Suppressor macrophage (primary cell): ENCODE measurements at places on chromosomes 3 and 15.

- no peak for DNase-seq
Observed at GRCh38 chr15:22981051-22981840, 1.1 kb upstream of the CYFIP1 start.

- DNase-seq = no peak
Observed at GRCh38 chr3:127196466-127197299, 3.8 kb downstream of the PRR23E start.

GRCh38 chr3:154120961-154121700 lies at the start of gene ARHGEF26:
TSS of gene ARHGEF26 (plus strand) at chr3:154121390. CDS start at chr3:154121993, 603 bp downstream.
- peak; percentile 43 for DNase-seq

- DNase-seq = peak; percentile 51
Observed at GRCh38 chr3:72437661-72438406, 410.4 kb downstream of the SHQ1 start.

DNA sequence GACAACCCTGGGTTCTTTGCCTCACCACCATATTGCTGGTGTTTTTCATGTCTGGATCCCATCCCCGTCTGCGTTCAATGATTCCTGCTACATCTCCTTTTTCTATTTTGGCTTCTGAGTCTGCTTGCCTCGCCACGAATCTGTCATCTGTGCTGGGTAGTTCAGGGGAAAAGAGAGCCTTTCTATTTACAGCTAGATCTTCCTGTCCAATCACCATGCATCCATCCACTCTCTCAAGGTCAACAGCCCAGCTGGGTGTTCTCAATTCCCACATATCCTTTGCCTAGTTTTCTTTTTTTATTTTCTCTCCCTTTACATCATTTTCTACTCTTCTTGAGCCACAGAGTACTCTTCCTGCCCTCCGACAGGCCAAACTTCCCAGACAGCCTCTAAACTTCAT lies 104.8 kb upstream of the RAD18 start:
- DNase-seq = no peak

- no peak for DNase-seq
Observed at GRCh38 chr3:111197485-111197884, 125.9 kb downstream of the NECTIN3 start.

- no peak for DNase-seq
Observed at GRCh38 chr3:71047616-71048531, 535.7 kb downstream of the FOXP1 start.

DNA sequence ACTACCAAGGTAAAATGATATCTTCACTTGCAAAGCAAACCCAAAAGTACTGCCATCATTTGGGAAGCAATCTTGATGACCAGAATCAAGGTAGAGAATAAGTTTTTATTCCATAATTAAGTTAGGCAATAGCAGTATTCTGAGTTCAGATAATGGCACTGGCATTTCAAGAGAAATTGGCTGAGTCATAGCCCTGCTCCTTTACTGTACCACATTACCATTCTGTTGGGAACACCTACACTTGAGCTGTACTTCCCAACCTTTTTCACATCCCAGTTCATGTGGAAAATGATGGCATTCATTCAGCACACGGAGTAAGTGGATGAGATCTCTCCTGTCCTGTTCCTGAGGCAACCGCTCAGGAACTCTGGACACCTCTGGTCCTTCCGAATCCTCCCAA lies 311.6 kb upstream of the TPRG1 start:
- no peak for DNase-seq

DNA sequence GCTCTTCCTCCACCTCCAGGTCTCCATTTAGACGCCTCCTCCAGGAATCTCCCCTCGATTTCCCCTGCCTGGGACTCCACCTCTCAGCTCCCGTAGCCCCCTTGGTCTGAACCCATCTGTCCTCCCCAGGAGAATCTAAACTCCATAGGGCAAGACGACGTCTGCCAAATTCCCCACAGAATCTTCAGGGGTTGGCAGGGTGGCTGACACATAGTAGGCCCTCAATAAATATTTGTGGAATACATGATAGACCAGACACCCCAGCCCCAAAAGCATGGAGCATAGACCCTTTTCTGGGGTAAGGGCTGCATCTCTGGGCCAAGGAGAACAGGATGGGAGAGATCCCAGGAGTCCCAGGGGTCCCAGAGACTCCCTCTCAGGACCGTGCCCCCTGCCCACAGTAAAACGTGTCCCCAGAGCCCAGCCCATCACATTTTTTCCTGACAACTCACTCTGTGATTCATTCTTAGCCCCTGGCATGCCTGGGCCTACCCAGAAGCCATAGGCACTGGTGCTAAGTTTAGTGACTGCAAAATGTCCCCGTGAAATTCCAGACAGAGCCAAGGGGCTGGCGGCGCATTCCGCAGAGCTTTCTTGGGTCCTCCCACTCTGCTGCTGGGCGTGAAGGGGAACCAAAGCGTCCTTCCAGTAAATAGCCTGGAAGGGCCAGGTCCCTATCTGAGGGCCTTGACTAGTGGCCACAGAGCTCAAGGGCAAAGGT lies 78.0 kb upstream of the SLC6A6 start:
- no peak for DNase-seq

DNA sequence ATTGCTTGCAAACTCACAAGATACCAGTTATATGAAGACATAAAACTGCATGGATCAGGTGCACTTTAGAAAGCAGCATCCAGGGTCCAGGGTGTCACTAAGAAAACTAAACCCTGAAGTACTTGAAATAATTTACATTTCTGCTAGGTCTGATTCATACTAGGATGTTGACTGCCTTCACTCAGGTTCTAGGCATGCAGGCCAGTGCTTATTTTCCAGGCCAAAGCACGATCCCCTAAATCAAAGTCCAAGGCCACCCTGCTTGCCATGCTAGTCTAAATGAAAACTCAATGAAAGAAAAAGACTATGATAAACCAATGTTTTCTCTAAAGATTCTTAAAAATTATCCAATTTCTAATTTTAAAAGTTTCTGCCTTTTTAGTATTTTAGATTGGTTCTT lies 49.4 kb downstream of the GREM1 start:
- DNase-seq = no peak

- no peak for DNase-seq
Observed at GRCh38 chr3:174218016-174218415, 641.1 kb upstream of the NAALADL2 start.

GRCh38 chr15:90838139-90838538 lies 30.2 kb upstream of the FURIN start:
- peak; percentile 67 for DNase-seq

DNA sequence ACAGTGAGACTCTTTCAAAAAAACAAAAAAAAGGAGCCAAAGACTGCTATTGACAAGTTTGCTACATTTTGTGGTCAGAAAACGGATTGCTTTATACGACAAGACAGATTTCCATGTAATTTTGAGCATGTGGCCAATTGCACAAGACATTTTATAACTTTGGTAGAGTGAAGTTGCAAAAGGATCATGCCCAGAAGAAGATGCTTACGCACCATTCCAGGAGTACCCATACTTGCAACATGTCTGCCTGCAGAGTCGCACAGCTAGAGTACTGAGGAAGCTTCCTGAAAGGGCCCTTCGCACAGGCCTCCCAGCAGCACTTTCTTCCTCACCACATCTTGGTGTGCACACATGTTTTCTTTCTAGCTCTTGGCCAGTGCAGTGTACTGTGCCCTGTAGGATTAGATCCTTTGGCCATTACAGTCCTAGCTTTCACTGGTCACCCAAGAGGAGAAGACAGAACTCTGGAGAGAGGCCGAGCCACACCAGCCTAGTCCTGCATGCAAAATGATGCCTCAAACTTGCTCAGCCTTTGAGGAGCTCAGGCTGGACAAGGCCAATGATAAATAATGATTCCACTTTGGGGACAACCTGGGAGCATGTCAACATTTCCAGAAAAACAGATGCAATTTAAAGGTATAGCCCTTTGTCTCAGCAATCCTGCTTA lies 11.7 kb downstream of the CHDH start:
- DNase-seq = peak; percentile 69

GRCh38 chr3:4752201-4753072 lies 226.8 kb upstream of the BHLHE40 start:
- peak; percentile 54 for DNase-seq
